Endothelial cell (in vitro differentiated cells): ENCODE measurements at places on chromosomes 6 and 20.

DNA sequence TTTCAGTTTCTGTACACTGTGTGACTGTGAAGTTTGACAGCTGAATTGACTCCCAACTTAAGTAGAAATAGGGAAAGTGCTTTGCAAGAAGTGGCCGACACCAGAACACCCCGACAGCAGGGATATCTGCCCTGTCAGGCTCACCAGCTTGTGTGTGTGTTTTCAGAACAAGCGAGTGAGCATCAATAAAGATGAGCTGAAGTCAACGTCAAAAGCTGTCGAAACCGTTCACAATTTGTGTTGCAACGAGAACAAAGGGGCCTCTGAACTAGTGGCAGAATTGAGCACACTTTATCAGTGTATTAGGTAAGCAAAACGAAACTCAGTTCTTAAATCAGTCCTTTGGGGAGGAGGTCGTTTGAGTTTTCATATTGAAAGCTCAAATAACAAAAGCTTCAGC is 10.7 kb downstream of the NELFCD start:
- DNase-seq: no peak

GRCh38 chr6:169183233-169183632 is 70.4 kb downstream of the THBS2 start:
- no peak for DNase-seq

DNA sequence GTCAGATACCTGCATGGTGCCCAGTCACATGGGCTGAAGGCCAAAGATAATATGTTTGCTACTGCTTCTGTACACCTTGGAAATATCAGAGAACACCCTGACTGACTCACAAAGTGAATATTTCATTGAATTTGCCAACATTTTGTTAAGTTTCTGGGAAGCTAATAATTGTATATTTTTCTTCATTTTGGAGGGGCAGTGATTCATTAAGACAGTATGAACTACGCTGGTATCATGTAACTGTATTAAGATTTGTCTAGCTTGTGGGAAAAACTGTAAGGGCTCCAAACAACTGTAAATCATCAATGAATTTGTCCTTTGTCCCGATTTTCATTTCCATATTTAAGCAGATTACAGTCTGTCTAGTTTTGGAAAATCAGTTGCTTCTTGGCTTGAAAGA is 102.3 kb upstream of the CCN2 start:
- no peak for DNase-seq

- DNase-seq: no peak
These were observed 16.2 kb upstream of the IYD start for GRCh38 chr6:150352321-150353296.

DNA sequence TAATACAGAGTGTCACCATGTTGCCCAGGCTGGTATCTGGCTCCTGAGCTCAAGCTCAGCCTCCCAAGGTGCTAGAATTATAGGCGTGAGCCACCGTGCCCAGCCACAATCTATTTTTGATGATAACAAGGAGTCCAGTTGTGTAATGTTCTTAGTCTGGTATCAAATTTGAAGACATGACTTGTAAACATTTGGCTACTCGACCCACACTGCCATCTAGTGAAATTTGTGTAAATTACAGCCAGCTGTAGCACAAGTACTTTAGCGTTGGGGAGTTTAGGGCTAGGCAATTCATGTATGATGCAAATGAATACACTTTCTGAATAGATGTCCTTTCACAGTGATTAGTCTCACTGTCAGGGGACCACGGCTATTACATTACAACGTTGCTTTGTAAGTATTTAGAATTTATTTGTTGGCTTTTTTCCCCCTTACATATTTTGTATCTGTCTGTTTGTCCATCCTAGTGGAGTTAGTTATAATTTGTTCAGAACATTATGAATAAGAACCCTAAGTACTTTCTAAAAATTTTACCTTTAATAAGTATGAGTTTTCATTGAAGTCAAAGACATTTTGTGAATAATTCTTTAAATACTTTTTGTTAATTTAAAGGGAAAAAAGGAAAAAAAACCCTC is 139.7 kb downstream of the PRDM13 start:
- peak; percentile 57 for DNase-seq

DNA sequence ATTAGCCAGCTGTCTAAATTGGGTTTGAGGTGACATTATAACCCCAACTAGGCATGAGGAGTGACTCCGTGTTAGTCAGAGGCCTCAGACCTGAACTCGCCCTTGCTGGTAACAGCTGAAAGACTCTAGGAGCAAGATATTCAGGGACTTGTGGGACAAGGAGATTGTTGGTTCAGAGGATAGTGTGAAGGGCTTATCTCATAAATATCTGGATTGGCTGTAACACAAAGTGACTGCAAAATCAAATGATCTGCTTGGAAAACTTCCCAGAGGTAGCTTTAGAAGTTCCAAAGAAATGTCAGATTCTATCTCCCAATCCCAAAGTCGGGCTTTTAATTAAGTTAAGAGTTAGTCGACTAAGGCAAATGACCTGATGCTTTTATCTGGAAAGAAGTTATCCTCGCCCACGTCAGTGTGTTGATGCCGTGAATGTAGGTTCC is 72.4 kb downstream of the TULP4 start:
- no peak for DNase-seq

DNA sequence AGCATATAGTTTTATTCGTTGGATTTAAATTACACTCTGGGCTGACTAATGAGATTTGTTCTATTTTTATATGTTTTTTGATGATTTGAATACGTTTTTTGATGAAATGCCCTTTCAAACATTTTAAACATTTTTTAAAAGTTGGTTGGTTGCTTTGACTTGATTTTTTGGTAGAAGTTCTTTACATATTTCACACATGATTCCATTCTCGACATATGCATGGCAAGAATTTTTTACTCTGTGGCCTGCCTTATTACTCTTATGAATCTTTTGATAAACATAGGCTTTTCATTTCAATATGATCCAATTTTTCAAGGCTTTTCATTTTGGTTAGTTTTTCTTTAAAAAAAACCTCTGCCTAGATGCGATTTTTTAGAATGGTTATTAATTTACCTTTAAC is 617.0 kb downstream of the RNF144B start:
- no peak for DNase-seq

- DNase-seq: no peak
These were observed 398.3 kb downstream of the UTRN start for GRCh38 chr6:144683216-144684070.

- DNase-seq: no peak
These were observed 1108.1 kb downstream of the GRIK2 start for GRCh38 chr6:102501615-102502014.

DNA sequence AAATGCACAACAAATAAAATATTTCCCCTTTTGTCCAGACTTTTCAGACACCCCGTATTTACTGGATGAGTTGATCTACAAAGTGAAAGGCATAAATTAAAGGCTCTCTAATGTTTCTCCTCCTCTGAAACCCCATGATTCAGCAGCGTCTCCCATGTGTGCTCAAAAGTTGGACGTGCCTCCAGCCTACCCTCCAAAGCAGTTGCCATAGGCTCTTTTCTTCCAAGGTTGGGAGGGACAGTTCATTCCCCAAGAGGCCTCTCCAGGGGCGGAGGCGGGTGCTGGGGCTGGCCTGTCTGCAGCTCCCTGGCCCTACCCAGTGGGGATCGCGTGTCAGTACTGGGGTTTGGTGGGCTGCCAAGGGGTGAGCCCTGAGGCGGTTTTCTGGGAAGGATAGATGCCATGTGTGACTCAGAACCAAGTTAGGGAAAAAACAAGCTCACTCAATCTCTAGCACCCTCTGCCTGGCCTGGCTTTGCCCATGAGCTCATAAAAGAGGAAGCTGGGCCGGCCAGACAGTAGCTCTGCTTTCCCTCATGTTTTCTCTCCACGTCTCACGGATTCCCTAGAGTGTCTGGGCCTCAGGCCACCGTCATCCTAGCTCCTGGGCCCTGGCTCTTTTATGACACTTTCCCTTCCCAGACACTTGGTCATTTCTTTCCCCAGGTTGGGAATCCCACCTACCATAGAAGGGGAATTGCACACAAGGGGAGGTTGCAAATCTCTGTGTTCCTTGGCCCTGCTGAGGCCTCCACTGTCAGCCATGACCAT is 8.0 kb upstream of the IER3 start:
- DNase-seq: no peak

DNA sequence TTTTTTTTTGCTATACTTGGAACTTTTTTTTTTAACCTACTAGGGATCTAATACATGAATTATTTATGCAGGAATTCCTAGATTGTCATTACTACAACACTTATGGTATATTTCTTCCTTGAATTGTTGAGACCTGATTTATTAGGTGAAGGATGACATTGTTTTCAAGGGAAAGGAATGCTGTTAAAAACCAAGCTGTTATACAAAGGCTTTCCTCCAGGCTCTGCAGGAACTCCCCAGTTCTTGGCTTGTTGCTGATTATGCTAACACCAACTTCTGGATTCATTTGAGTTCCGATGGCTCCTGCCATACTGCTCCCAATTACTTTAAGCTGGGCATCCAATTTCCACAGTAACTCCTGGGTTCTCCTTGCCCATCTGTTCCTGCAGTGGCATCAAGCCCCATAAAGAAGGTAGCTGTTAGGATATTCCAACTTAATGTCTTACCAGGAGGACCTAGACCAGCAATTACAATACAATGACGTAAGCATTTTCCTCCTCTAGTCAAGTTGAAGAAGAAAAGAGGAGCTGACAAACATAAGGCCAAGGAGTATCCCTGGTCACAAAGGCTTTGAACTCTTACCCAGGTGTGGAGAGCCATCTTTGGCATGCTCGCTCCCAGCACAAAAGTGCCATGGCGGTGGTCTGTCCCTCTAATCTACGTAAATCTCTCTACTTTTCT is 215.9 kb upstream of the AGPAT4 start:
- DNase-seq: no peak

DNA sequence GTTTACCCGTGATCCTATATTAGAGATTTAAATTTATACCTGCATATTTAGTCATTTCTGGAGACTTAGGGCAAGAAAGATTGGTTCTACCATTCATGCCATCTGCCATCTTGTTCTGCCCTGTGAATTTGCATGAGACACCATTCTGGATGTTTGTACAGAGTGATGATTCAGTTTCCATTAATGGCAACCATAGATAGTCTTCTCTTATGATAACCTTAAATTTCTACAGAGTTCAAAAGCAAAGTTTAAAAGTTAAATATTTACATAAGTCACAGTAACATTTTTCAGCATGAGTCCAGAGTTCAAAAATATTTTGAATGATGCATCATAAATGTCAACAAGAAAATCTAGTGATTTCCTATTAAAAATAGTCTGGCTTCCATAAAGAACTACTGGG is 23.2 kb downstream of the PLCB1 start:
- DNase-seq: no peak

GRCh38 chr20:49346682-49347081 is 68.8 kb upstream of the ZNFX1 start:
- peak; percentile 16 for DNase-seq

- no peak for DNase-seq
These were observed 43.0 kb upstream of the GPR31 start for GRCh38 chr6:167200806-167201205.

- DNase-seq: peak; percentile 76
These were observed 1.0 kb downstream of the AFDN start for GRCh38 chr6:167827583-167828324.

DNA sequence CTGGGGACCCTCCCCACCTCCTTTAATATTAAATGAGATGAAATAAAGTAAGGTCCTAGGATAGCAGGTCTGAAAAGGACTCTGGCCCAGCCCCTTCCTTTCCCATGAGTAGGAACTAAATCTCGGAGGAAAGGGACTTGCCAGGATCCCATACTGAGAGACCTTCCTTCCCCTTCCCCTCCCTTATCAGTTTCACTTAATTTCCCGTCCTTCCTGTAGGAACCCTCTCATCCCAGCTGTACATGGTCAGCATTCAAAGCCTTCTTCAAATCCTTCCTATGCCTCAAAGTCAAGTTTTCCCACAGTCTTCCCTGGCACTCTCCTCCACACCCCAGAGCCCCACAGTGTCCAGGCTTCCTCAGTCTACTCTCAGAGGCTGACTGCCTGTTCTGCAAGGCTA is 71.3 kb upstream of the MYL9 start:
- DNase-seq: no peak

DNA sequence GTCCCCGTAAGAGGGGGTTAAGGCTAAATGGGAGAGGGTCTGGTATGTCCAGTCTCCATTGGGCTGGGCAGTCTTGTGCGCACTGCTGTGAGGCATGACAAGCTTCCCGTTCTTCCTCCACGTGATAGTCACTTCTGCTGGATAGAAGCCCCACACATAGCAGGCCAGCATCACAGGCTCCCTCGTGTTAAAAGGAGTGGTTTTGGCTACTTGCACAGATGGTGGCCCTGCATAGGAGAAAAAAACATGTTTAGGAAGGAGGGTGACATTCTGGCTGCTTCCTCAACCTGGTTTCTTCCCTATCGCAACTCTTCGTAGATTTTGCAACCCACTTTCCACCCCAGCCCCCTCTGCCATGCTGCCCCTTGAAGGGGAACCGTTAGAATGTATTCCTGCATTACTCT is 3.6 kb downstream of the HLA-DMB start:
- no peak for DNase-seq

DNA sequence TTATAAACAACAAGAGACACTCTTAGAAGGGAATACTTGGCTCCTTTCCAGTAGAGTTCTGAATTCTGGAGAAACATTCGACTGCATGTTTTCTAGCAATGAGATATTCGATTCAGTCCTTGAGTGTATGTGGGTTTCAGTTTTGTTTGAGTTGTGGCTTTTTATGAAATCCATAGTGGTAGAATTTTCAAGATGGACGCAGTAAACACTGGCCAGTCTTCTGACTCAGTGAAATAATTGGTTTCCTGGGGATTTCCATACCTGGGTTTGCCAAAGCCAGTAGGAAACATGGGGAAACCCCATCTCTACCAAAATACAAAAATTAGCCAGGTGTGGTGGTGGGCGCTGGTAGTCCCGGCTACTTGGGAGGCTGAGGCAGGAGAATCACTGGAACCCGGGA is 273.5 kb upstream of the PLCB4 start:
- no peak for DNase-seq

DNA sequence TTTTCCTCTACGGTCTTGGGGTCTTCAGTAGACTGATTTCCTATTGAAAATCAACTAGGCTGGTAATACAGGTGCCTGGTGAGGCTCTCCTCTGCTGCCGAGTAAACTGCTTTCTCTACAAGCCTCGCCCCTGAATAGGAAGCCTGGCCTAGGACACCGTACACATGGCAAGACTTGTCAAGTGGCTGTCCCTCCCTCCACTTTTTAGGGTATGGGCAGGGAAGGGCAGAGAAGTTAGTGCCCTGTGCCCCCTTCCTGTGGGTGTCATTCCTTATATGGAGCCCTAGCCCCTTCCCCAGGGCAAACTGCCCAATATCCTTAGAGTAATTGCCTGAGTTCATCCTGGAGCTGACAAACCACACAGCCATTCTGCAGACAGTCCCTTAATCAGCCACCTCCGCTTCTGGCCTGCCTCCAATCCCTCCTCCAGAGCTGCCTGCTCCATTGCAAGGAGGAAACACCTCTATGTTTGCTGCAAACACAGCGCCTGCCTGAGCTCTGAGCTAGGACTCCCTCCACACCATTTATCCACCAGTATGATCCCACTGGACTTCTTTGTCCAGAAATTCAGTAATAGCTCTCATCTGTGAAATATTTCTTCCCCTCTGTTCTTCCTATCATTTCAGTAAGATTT is 93.1 kb downstream of the CHD6 start:
- DNase-seq: peak; percentile 11
